NCI-H460 (cell line): ENCODE measurements at places on chromosomes 6 and 20.
A peak's percentile ranks its signal among the peaks of the same experiment; 100 is the strongest.

GRCh38 chr6:52992980-52993920 is 1.8 kb downstream of the GSTA4 start:
- DNase-seq, result no peak

DNA sequence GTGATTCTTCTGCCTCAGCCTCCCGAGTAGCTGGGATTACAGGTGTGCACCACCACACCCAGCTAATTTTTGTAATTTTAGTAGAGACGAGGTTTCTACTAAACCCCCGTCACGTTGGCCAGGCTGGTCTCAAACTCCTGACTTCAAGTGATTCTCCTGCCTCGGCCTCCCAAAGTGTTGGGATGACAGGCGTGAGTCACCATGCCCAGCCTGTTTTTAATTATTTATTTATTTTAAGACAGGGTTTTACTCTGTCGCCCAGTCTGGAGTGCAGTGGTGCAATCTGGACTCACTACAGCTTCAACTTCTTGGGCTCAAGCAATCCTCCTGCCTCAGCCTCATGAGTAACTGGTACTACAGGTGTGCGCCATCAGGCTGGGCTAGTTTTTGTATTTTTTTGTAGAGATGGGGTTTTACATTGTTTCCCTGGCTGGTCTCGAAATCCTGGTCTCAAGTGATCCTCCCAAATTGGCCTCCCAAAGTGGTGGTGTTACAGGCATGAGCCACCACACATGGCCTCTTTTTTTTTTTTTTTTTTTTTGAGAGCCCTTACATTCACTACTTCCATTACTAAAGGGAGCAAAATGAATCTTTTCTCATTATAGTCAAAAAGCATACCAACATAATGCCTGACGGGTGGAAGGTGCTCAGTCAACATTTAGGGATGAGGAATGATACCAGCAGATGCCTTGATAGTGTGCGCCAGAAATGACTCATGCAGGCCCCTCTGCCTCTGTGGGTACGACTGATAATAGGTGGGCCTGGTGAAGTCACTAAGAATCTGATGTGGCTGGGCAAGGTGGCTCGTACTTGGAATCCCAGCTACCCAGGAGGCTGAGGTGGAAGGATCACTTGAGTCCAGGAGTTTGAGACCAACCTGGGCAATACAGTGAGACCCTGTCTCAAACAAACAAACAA is 17.8 kb upstream of the RALGAPB start:
- DNase-seq, result no peak

DNA sequence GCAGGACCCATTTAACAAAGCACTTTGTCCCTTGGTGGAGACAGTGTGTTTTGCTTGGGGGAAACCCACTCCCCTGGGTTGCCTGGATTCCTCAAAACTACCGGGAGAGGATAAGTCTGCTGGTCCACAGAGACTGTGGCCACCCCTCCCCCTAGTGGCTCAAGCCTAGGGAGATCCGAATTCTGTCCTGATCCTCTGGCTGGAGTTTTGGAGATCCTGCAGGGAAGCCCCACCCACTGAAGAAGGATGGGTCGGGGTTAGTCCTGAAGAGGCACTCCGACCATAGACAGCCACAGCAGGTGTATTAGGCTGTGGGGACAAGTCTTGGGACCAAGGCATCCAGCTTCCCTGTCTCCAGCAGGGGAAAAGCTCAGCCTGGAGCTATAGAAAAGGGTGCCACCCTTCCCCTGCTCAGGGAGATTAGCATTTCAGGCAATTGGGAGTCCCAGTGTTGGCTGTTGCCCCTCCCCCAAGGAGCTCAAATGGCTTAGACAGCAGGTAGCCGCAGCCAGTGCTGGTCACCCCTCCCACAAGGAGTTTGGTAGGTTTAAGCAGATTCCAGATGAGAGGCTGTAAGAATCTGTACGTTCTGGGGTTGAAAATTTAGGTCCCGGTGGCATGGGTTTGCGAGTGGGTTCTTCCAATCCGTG is 750.0 kb downstream of the TBC1D32 start:
- no peak for DNase-seq

GRCh38 chr20:2101057-2101864 is at the start of gene STK35:
TSS of gene STK35 (plus strand) at chr20:2101827. CDS start at chr20:2101882, 55 bp downstream.
- DNase-seq, result peak; percentile 56

DNA sequence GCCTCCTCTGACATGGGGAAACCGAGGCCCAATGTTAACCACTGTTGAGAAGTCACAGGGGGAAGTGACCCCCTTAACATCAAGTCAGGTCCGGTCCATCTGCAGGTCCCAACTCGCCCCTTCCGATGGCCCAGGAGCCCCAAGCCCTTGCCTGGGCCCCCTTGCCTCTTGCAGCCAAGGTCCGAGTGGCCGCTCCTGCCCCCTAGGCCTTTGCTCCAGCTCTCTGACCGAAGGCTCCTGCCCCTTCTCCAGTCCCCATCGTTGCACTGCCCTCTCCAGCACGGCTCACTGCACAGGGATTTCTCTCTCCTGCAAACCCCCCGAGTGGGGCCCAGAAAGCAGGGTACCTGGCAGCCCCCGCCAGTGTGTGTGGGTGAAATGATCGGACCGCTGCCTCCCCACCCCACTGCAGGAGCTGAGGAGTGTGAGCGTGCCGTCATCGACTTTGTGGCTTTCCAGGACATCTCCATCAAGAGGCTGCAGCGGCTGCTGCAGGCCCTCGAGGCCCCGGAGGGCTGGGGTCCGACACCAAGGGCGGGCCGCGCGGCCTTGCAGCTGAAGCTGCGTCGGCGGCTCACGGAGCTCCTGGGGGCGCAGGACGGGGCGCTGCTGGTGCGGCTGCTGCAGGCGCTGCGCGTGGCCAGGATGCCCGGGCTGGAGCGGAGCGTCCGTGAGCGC is 1.6 kb downstream of the TNFRSF6B start:
- DNase-seq, result no peak

DNA sequence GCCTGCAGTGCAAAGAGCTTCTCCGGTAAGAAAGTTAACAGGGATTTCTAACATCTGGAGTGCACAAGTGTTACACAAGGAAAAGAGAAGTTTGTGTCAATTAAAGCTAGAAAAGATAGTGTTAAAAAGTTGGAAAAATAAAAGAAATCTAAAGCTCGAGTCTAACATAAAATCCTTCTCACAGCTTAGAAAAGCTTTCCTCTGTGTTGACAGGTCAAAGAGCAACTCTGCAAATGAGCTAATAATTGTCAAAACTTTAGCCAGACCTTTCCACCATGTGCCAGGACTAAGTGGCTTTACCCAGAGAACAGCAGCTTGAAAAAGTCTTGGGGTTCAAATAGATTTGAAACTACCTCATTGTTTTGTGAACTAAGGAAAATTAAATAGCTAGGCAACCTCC is 14.8 kb downstream of the PTPRK start:
- no peak for DNase-seq

DNA sequence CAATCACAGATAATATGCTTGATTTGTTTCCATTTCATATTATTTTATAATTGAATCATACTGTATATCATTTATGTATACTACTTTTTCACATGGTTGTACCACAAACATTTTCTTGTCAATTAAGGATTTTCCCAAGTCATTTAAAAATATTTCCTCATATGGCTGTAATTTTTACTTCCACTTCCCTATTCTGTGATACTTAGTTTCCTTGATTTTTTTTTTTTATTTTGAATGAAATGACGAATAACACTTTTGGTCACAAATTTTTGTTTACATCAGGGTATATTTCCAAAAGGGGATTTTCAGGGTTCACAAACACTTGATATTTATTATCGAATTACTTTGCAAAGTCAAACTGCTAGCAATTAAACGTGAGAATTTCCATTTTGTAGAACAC is 515.6 kb downstream of the KIF16B start:
- no peak for DNase-seq

DNA sequence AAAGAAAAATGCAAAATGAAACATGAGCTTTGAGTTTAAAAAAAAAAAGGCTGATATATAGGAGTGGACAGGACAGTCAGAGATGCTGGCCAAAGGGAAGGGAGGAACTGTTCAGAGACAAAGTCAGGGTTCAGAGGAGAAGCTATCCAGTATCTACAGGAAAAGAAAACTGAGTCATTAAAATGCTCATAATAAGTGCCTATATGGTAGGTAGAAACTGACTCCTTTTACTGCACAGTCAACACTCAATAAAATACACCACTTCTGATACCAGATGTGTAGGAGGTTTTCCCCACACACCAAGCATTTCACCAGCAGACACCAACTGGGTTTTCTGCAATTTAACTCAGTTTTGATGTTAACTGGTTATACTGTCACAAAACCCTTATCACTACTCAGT is 32.9 kb downstream of the FRK start:
- DNase-seq, result no peak

- DNase-seq, result no peak
These were observed 19.1 kb upstream of the TFB1M start for GRCh38 chr6:155333414-155333813.

- no peak for DNase-seq
These were observed 553.3 kb downstream of the C6orf118 start for GRCh38 chr6:164756142-164756541.

DNA sequence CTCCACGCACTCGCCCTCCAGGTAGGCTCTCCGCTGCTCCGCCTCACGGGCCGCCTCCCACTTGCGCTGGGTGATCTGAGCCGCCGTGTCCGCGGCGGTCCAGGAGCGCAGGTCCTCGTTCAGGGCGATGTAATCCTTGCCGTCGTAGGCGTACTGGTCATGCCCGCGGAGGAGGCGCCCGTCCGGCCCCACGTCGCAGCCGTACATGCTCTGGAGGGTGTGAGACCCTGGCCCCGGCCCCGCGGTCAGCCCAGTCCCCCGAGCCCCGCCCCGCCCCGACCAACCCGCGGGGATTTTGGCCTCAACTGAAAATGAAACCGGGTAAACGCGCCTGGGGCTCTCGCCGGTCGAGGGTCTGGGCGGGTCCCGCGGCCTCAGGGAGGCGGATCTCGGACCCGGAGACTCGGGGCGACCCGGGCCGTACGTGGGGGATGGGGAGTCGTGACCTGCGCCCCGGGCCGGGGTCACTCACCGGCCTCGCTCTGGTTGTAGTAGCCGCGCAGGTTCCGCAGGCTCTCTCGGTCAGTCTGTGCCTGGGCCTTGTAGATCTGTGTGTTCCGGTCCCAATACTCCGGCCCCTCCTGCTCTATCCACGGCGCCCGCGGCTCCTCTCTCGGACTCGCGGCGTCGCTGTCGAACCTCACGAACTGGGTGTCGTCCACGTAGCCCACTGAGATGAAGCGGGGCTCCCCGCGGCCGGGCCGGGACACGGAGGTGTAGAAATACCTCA is 598 bp downstream of the HLA-B start:
- no peak for DNase-seq

GRCh38 chr20:41563087-41563486 is 55.1 kb downstream of the CHD6 start:
- DNase-seq, result no peak

GRCh38 chr20:32980131-32980941 is 23.9 kb downstream of the SUN5 start:
- DNase-seq, result no peak

GRCh38 chr6:153210083-153210482 is 79.0 kb upstream of the RGS17 start:
- no peak for DNase-seq

GRCh38 chr20:58852543-58853271 is at the start of gene GNAS:
TSS of gene GNAS (plus strand) at chr20:58852716.
- DNase-seq, result peak; percentile 66

GRCh38 chr6:106977246-106977645 is 2.7 kb upstream of the CD24 start:
- no peak for DNase-seq

DNA sequence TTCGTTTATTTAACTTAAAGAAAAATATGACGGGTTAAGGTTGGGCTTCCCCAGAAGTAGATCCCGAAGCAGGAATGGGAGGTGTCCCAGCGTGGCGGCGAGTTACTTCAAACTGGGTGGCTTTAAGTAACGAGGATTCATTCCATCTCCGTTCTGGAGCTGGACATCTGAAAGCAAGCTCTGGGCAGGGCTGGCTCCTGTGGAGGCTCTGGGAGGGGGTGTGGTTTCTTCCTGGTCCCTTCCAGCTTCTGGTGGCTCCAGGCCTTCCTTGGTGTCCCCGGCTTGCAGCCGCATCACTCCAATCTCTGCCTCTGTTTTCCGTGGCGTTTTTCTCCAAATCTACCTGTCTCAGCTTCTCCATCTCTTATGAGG is 47.3 kb upstream of the BHLHE23 start:
- DNase-seq, result no peak

- no peak for DNase-seq
These were observed 35.8 kb downstream of the FUT9 start for GRCh38 chr6:96051555-96051954.

DNA sequence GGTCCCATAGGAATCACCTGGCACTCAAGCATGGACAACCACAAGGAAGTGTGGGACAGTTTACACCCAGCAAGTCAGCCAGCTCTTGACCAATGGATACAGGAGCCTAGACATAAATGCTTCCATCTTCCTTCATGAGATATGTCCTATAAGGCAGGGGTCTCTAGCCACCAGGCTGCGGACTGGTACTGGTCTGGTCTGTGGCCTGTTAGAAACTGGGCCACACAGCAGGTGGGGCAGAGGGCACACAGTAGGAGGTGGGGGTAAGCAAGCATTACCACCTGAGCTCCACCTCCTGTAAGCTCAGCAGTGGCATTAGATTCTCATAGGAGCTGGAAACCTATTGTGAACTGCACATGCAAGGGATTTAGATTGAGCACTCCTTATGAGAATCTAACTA is 437.1 kb downstream of the CD109 start:
- no peak for DNase-seq
